ENCODE measurements at places on chromosomes 7 and 10. TPM values are rescaled to one million over a fixed set of nuclear protein-coding genes. Genes with fewer than 3 reads are reported as not detected.

The AKR1C8 gene
- total RNA-seq: not detected

The NET1 gene
- total RNA-seq: 149 TPM

The SRGN gene
- total RNA-seq: not detected

The ZNRF2 gene
- 9.0 TPM for total RNA-seq

The ADAMTS14 gene
- not detected for total RNA-seq

The OR2A1 gene
- total RNA-seq: not detected

The CABCOCO1 gene
- total RNA-seq: not detected

DNA sequence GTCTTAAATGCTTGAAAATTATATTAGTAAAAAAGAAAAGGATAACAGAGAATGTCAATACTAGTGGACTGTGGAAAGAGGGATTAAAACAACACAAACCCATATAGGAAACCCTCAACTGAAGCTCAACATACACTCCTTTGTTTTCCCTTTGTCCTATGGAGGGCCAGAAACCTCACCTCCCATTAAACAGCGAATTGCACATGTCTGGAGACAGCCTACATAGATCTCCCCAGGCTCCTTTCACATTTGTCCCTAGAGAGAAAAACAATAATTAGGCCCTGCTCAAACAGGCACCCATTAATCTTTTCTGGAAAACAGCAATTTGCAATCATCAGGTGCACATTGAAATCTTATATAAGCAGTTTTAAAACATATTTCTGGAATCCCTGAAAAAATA, 87.6 kb upstream of the SEMA3D start:
- DNase-seq: no peak

- DNase-seq: peak; percentile 63
These were observed 6.5 kb upstream of the DENND2A start for GRCh38 chr7:140646931-140647647.

- DNase-seq: no peak
These were observed 1290.3 kb downstream of the XPNPEP1 start for GRCh38 chr10:108633046-108633445.

DNA sequence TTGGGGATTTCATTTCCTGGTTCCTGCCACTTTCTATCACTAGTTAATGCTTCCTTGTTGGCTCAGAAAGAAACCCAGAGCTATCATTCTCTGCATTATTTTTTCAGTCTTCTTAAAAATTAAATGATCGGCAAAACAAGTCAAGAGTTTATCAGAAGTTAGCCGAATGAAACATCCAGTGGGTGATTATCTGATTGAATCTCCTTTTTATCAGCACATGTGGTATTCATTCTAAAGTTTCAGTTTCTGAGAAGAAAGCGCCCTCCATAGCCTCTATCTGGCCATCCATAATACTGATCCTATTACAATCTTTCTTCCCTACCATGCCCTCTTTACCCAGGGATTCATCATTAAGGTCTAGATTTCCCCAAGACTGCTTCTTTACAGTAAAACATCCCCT, 71.8 kb downstream of the OSBPL3 start:
- DNase-seq: no peak

DNA sequence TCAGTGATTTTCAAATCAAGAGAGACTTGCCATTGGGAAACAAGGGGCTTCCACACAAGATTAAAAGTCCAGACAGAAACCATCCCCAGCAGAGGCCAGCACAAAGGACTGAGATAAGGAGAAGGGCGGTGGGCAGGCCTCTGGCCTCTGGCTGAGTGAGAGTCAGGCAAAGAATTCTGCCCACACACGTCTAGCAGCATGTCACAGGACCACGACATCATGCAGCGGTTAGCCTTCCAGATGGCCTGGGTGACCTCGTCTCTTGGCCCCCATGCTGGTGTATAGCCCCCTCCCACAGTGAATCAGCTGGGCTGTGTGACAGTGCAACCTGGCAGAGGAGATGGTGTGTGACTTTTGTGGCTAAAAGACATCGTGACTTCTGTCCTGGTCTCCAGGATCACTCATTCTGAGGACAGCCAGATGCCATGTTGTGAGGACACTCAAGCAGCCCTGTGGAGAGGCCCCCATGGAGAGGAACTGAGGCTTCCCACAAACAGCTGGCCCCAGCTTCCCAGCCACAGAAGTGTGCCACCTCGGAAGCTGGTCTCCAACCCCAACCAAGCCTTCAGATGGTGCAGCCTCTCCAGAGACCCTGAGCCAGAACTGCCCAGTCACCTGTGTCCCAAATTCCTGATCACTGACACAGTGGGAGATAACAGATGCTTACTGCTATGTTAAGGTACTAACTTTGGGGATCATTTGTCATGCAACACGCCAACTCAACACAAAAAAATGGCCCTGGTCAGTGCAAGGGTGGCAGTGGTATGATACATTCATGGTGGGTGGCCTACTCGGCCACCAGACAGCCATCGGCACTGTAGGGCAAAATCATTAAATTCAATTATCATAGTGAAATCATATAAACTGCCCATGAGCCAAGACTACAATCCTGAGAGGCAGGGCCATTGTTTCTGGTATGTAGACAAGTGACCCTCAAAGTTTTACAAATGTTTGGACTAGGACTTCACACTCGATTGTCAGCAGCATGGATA, 73.2 kb downstream of the TNS3 start:
- DNase-seq: no peak

DNA sequence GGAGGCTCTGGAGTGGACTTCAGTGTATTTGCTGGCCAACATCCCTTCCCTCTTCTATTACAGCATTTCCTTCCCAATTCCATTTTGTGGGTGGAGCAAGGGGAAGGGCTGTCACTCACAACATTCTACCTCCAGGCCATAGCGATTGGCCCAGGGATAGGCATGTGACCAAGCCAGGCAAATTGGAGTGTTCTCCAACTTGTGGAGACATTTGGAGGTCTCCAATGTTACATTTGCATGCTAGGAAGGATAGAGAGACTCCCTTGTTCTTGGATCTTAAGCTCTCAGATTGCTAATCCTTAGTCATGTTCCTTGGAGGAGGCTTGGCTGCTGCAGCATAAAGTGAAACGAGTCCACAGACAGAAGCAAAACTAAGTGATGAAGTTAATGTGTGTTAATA, 95.6 kb upstream of the KIF5B start:
- DNase-seq: no peak

- DNase-seq: no peak
These were observed 145.1 kb upstream of the COL1A2 start for GRCh38 chr7:94249631-94250030.

- DNase-seq: no peak
These were observed 20.4 kb downstream of the LRMDA start for GRCh38 chr10:75451831-75452230.

Measured in Caco-2 (cell line).